ENCODE measurements at places on chromosomes 5 and 9.

- no peak for DNase-seq
These were observed 166.8 kb downstream of the NNT start for GRCh38 chr5:43769571-43770355.

GRCh38 chr5:56337715-56338319 is 104.7 kb upstream of the ANKRD55 start:
- DNase-seq, result no peak

- DNase-seq, result no peak
These were observed 167.2 kb upstream of the IRX4 start for GRCh38 chr5:2049876-2050275.

GRCh38 chr5:25688156-25688555 is 1043.4 kb upstream of the CDH10 start:
- no peak for DNase-seq

All from nephron progenitor cell (in vitro differentiated cells).